ENCODE measurements at places on chromosomes 3 and 15.

- DNase-seq = peak; percentile 45
Observed at GRCh38 chr3:129026728-129027543, 25.8 kb downstream of the EFCC1 start.

- DNase-seq = no peak
Observed at GRCh38 chr3:43086460-43087165, 19.3 kb downstream of the POMGNT2 start.

DNA sequence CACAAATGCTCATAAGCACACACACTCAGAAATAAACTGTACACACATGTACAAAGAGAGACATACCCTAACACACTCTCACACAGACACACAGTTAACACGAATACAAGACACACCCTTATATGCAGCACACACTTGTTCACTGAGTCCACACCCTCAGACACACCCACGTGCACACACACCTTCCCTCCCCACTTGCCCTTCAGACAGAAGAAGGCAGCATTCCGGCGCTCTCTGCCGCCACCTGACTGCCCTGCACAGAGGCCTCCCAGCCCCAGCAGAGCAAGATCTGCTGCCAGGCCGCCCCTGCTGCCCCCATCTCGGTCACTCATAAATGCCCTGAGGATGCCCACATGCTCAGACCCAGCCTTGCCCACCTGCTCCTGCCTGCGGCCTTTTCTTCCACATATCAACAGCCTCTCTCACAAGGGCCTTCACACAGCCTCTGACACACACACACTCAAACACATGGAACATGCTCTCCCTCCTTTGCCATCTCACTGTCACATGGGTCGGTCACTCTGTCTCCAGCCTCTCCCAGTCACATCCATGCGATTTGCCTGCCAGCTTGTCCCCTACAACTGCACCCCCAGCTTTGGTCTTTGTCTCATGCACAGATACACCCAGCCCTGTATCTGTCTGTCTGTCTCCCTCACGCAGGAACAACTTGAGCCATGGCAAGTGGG lies 71.1 kb downstream of the EPHB3 start:
- DNase-seq = no peak

- no peak for DNase-seq
Observed at GRCh38 chr3:17290894-17291293, 406.1 kb downstream of the PLCL2 start.

GRCh38 chr3:42723219-42723618 lies 20.6 kb upstream of the HHATL start:
- DNase-seq = no peak

- DNase-seq = no peak
Observed at GRCh38 chr3:16378920-16379319, 113.9 kb downstream of the OXNAD1 start.

- DNase-seq = no peak
Observed at GRCh38 chr3:6697722-6698121, 163.2 kb upstream of the GRM7 start.

DNA sequence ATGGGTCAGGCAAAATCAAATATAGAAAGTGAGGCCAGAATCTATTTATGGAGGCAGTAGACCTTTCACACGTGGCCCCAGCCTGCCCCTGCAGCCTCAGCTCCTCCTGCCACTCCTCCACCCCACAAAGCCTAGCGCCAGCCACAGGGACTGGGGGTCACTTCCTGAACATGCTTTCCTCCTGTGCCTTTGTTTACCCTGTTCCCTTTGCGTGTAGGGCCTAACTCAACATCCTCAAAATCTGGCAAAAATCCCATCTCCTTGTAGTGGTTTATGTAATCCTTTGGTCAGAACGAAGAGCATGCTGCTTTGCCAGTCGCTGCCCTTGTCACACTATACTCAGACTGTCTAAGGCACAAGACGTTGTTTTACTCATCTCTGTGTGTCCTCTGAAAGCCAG lies 39.6 kb downstream of the KBTBD12 start:
- DNase-seq = peak; percentile 21

DNA sequence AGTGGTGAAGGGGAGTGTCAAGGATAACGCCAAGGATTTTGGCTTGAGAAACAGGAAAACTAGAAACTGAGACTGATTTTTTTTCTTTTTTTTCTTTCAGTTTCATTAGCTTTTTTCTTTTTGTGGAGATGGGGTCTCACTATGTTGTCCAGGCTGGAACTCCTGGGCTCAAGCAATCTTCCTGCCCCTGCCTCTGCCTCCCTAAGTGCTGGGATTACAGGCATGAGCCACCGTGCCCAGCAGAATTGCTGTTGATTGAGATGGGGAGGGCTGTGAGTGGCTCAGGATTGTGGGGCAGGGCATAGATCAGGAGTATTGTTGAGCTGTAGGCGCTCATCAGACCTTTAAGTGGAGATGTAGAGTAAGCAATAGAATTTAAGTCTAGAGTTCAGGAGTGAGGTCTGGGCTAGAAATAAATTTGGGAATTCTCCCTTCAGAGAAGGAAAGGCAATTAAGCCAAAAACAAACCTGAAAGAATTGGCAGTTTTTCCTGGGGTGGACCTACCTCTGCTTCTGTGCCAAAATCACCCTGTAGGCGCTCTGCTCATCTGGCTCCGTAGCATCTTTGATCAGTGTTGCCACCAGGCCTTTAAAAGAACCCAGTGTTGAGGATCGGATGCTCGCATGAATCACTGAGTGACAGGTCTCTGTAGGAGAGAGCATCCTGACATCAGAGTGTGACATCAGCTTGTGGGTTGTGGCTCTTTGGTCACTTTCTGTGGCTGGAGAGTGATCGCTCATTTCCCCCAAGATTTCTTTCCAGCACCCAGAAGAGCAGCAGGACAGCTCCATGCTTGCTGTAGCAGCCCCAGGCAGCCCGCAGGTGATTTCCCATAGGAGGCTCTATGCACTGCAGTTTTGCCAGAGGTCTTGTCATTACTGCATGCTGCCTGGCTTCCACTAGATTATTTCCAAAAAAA lies 15.8 kb downstream of the ABHD17C start:
- DNase-seq = no peak

DNA sequence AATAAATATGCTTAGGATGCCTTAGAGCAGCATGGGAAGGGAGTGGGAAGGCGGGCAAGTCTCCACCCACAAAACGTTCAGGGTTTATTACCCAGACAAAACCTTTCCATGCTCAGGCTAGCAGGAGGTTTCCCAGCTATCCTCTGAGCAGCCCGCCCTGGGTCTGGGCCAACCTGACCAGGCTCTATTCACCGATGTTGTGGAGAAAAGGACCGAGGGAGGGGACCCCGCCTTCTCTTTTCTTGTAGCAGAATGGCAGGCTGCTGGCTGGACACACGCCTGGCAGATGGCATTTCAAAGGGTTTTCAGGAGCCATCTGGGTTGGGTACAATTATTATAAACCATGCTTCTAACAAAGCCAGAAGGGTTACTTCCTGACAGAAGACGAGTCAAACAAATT lies 540.9 kb downstream of the MAGI1 start:
- peak; percentile 10 for DNase-seq

- no peak for DNase-seq
Observed at GRCh38 chr3:38471260-38471857, 17.7 kb downstream of the ACVR2B start.

DNA sequence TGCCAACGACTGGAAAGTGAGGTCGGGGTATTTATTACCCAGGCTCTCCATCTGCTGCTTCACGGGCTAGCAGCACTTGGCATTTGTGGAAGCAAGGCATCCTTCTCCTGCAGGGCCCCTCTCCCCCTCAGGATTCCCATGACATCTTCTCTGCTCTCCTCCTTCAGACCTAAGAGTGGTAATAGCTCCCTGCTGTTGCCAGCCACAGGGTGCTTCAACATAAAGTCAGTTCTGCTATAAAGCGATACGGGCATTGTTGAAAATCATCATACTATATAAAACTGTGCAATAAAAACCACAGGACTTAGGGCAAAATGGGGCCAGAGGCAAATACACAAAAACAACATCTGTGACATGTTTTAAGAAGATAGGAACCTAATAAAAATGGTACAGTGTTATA lies 391.8 kb upstream of the ADAMTS9 start:
- no peak for DNase-seq

DNA sequence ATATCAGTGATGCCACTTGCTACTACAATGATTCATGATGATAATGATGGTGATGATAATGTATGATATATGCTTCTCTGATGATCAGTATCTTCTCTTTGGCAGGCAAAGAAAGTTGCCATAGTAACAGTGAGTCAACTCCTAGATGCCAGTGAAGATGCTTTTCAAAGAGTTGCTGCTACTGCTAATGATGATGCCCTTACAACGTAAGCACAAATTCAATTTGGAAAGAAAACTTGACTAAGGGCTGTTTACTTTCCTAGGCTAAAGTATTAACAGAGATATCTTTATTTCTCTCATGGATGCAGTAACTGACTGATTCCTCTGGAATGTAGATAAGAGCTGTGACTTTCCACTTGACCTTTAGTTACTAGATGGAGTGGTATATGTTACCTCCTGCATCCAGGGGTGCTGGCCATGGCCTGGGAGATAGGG lies 27.8 kb downstream of the ADGRG7 start:
- DNase-seq = no peak

- no peak for DNase-seq
Observed at GRCh38 chr15:95464509-95464908, 866.0 kb upstream of the NR2F2 start.

DNA sequence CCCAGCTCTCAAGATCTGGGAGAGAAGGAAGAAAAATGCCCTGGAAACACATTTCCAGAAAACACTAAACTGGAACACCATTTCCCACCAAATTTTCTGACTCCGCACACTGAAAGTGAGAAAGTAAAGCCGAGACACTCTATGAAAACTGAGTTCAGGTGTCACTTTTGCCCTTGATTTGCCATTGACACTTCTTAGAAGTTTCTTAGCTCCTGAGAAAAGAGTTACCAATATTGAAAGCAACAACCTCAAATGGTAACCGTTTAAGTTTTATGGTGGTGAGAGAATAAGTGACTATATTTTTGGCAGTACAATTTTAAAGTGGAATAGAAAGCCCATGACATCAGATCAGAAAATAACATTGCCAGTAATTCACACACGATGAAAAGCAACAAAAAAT lies 39.0 kb downstream of the CD86 start:
- no peak for DNase-seq

DNA sequence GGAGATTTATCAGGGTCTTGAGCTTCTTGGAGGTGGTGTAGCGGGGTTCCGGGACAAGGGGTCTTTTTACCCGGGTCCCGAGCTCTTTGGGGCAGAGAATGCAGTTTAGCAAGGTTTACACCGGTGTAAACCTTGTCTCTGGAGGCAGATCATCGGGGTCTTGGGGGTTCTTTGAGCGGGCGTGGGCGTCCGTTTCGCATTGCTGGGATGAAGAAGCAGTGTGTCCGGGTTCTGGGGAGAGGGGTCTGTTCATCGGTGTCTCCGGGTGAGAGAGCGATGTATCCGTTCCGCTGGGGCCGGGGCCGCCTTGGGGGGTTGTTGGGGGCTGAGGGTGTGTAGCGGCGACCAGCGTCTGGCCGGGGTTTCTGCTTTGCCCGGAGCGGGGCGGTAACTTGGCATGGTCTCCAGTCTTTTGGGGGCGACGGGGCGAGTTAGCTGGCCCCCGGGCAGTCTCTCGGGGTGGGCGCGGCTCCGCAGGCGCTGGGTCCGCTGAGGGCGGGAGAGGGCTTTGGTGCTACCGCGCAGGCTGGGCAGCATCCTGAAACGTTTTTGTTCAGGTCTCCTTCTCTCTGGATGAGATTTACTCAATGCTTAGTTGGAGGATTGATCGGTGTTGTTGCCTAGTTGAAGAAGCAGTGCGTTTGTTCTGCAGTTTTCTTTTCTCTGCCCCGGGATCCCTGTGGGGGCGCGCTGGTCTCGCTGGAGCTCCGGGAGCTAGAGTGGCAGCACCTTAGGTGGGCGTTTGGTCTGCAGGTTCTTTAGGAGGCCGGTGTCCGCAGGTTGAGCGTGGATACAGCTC lies 843 bp downstream of the GLCE start:
- DNase-seq = peak; percentile 68

DNA sequence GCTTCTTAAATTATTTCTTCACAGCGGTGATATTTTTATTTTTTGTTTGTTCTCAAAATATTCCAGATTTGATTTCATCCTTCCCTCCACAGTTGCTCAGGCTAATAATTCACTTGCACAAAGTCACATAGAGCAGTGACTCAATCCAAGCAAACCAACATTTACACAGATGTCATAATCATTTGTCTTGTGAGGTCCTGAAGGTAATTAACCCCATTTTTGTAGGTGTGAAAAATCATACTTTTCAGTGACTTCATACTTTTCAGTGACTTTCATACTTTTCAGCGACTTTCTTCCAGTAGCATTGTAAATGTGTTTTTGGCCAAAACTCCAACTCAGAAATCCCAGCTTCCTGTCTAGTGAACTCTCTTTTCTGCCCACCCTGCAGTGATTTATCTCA lies 32.1 kb downstream of the CD200 start:
- no peak for DNase-seq

GRCh38 chr15:52673312-52673711 lies 5.9 kb downstream of the ATOSA start:
- no peak for DNase-seq

- no peak for DNase-seq
Observed at GRCh38 chr3:13069495-13069894, 3.7 kb downstream of the IQSEC1 start.

DNA sequence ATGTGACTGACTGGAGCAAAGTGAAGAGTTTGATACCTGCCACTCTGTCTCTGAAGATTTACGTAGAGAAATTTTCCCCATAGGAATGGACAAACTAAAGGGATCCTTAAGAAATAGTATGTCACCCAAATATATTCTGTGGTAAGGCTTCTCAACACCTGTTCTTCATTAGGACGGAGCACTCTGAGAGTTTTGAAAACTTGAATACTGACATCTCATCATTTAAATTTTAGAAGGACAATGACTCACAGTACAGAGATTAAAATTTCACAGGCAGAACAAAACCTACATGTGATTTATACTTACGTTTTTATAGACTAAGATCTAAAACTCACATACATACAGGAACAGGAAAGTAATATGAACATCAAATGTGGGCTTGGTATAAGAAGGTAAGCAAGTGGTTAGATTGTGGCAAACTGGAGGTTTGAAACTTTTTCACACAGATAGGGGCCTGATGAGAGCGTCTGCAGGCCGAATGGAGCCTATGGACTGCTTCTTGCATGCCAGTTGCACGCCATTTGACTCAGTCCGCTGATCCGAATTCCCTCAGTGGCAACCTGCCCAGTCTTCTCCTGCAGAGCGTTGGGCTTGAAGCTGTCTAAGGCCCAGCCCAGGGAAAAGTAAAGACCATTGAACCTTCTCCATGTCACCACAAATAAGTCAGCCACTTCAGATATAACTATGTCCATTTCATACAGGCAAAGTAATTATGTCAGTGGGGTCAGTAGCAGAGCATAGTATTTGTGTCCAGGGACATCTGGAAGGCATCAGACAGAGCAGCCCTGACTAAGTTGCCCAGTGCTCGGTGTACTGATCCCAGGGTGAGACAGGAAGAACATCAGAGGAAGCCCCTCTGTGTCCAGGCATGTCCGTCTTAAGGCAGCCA lies 45.7 kb downstream of the ZBTB38 start:
- no peak for DNase-seq

- DNase-seq = no peak
Observed at GRCh38 chr3:141405025-141405424, 36.7 kb downstream of the ZBTB38 start.

- DNase-seq = no peak
Observed at GRCh38 chr3:46943237-46944187, 33.0 kb downstream of the CCDC12 start.

GRCh38 chr3:137222736-137223225 lies 265.0 kb downstream of the IL20RB start:
- no peak for DNase-seq

All from C1 segment of cervical spinal cord (tissue), 14 donors.